ENCODE measurements at places on chromosomes 2 and 18.
A peak's percentile ranks its signal among the peaks of the same experiment; 100 is the strongest.

- no peak for DNase-seq
Measured at GRCh38 chr2:22878121-22878520, 506.9 kb upstream of the KLHL29 start.

DNA sequence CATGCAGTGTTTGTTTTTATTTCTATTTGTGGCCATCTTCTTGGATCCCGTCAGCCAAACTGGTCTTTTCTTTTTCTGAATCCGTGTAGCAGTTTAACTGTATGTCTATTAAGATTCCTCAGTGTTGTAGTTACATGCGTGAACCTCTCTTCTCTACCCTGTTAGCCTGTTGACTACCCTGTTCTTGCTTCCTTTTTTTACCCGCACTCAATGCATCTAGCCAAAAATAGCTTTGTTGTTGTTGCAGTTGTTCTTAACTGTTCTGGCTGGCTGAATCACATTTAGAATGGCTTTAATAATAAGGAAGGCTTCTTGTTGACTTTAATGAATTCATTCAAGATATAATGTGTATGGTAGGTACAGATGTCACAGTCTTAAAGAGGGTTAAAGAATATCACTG lies 137.1 kb downstream of the LCLAT1 start:
- no peak for DNase-seq

DNA sequence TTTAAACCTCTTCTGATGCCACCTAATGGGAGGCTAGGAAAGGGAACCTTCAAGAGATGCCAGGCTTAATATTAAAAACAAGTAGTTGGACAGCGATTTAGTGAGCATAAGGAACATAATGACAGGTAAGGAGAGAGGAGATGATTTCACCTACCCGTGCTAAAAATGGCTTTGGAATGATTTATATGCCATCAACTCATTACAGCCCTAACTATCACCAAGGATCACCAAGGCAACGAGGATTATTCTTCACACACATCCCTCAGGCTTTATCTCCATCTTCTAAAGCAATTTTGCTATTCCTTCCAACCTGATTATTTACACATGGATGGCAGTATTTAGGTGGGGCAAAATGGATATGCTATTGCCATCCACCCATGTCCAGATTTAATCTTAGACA lies 237.8 kb downstream of the DCC start:
- no peak for DNase-seq

DNA sequence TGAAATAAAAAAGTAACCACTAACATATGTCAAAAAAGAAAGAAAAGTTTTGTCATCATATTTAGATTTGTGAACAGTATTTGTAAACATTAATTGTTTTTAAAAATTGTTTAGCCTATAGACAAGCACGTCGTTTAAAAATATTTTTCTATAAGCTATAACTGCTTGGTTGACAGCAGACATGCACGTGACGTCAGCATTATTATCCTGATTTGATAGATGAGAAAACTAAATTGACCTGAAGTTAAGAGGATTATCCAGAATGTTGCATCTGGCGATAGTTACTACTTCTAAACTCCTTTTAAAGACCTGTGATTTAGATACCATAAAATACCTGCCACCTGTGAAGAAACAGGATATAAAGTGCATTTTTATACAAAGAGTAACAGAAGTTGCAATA lies 156.9 kb upstream of the BARD1 start:
- no peak for DNase-seq

DNA sequence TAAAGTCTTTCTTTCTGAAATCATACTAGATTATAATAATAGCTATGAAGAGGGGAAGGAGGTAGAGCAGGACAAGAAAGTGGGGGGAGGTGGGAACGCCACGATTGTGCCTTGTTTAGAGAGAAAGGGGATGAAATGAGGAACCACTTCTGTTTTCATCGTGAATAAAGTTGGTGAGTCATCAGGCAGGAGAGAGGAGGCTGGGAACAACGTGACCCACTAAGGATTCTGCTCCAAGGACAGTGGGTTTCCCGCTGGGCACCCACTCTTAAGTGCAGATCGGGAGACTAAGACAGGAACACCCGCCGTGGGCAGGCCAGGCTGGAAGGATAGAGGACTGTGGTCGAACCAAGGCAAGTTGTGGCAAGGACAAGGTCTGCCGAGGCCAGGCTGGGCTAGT lies 158.2 kb downstream of the L3MBTL4 start:
- no peak for DNase-seq

- no peak for DNase-seq
Measured at GRCh38 chr2:218274586-218274985, 4.3 kb downstream of the PNKD start.

DNA sequence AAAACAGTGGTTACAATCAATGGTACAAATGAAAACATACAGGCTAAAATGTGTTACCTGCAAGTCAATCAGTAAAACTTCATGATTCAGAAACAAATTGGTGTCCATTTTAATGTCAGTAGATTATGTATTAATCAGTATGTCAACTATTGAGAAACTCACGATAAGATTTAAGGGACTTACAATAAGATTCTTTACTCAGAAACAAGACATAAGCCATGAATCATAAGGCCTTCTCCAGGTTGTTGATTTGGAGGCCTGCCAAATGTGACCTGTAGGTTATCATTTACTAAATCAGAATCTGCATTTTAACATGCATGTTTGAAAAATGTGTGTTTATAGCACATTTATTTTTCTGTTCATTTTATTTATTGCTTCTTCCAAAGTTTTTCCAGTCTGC lies 623.1 kb downstream of the CCDC85A start:
- no peak for DNase-seq

- DNase-seq = no peak
Measured at GRCh38 chr2:234453216-234453615, 43.7 kb downstream of the ARL4C start.

- no peak for DNase-seq
Measured at GRCh38 chr18:35438480-35439234, 59.1 kb downstream of the INO80C start.

GRCh38 chr2:238285653-238286082 lies 2.7 kb downstream of the PER2 start:
- no peak for DNase-seq

- DNase-seq = no peak
Measured at GRCh38 chr2:217711188-217711587, 291.6 kb downstream of the TNS1 start.

- no peak for DNase-seq
Measured at GRCh38 chr18:71405169-71405809, 1116.4 kb downstream of the SOCS6 start.

DNA sequence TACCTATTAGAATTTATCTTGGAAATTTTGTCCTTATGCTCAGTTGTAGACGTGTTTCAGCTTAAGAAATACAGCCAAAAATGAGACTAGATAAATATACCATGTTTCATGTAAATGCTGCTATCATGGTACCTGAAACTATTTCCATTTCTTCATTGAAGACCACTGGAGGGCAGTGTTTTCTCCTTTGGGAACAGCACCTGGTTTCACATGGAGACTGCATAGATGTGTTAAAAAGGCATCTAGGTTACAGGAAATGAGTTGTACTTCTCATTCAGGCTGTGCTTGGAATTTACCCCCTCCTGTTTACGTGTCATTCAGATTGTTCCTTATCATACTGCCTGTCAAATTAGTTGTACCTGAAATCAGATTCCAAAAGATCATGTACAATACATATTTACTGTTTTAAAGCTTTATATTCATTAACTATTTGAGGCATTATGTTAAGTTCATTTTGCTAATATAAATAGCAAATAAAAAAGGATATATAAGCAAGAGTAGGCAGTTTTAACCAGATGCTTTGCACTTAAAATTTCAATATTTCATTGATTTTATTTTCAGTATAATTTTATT lies 57.3 kb upstream of the PSMD14 start:
- DNase-seq = peak; percentile 23

DNA sequence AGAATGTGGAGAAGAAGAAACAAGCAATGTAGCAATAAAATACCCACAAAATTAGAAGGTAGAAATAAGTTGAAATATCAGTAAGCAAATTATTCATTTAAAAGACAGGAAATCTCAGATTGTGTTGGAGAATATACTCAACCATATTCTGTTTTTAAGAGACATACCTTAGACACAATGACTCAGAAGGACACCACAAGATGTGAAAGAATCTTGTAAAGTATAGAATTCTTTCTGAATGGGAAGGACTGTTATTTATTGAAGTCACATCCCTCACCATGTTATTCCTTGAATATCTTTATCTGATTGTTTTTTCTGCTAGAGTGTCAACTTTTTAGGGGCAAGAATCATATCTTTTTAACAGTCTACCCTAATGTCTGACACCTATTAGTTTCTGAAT lies 50.4 kb downstream of the CTAGE1 start:
- no peak for DNase-seq

GRCh38 chr2:42513252-42513918 lies 19.6 kb upstream of the KCNG3 start:
- no peak for DNase-seq

DNA sequence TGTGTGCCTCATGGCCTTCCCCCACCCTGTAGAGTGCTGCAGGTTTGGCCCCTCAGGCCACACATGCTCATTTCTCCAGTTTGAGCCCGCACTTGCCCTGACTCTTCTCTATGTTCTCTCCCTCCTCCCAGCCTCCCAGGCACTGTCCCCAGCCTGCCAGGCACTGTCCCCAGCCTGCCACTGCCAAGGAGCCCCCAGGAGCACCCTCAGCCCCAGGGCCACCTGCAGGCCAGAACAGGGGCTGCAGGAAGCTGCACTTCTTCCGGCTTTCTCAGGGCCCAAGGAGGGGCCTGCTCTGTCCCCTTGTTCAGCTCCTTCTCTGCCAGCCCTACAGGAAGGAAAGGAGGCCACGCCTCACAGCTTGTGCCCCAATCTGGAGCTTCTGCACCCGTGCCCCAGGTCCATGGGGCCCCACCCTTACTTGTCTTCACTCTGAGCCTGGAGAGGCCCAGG lies 31.6 kb downstream of the CYP26B1 start:
- peak; percentile 62 for DNase-seq

GRCh38 chr2:234544659-234545611 lies 48.1 kb upstream of the ARL4C start:
- DNase-seq = no peak

DNA sequence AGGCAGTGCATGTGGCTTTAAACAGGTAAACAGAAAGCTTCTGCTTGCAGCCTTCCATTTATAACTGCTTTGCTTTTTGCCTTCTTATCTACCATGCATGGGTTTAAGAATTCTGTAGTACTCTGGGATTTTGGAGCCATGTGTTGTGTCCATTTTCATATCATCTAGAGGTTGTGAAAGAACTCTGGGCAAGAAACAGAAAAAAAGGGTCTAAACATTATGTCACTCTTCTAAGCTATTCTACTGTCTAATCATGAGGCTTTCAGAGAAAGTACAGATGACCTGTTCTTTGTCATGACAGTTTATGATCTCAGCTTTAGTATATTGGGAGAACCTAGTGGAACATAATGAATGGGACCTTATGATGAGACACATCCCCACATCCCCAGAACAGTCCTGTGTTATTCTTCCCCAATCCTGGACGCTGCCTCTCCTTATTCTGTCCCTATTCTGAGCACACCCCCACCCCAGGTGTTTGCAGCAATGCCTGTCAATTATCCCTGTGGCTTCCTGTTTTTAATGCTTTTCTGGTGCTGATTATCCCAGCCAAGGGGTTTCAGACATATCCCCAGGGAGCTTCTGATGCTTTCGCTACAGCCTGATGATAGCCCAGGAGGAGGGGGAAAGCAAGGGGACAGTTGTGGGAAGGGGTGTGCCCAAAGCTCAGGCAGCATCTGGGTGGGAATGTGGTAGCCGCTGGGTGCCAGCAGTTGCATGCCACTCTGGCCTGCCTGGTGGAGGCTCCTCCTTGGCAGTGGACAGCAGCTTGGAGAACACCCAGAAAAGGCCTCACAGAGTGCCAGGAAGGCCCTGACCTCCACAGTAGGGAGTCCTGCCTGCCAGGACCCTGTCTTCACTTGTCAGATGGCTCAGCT lies 169.5 kb upstream of the MAP3K20 start:
- no peak for DNase-seq

- no peak for DNase-seq
Measured at GRCh38 chr2:84741182-84741822, 139.6 kb downstream of the TRABD2A start.

DNA sequence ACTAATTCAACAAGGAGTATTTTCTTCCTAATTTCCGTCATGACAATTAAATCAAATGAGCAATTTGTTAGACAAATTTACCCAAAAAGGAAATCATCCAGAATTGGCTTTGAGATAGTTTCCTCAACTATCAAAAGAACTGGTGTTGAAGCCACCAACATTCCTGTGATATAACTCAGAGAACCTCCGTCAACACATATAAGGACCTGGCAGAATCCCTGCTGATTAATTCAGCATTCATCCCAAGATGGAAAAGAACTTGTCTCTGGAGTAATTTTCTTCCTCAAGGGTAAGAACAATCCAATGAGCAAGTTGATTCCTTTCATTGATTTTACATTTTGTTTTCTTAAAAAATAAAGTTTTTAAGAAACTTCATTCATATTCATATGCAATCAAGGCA lies 62.0 kb downstream of the MBD2 start:
- no peak for DNase-seq

GRCh38 chr2:216033403-216033802 lies 20.1 kb upstream of the MREG start:
- no peak for DNase-seq

DNA sequence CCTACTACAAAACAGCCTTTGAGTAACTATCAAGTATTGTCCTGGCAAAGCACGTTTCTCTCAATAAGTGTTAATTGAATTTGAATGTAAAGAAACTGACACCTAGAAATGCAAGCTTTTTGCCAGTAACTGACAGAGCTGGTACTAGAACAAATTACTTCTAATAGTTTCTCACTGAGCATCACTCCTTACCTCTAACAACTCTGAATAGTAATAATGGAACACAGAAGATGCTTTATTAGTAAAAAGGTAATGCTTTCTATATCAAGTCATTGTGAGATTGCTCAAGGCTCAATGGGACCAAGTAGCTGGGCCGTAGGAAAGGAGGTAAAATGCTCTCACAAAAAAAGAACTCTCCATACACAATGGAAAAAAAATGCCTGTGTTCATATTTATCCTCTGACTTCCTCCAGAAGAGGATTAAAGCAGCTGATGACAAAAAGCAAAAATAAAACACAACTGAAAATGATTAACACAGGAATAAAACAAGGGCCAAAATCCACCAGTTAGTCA lies 11.8 kb downstream of the RASGRP3 start:
- DNase-seq = no peak
